Thoracic aorta (tissue), 2 donors: ENCODE measurements at places on chromosomes 1 and 21.
A peak's percentile ranks its signal among the peaks of the same experiment; 100 is the strongest.

DNA sequence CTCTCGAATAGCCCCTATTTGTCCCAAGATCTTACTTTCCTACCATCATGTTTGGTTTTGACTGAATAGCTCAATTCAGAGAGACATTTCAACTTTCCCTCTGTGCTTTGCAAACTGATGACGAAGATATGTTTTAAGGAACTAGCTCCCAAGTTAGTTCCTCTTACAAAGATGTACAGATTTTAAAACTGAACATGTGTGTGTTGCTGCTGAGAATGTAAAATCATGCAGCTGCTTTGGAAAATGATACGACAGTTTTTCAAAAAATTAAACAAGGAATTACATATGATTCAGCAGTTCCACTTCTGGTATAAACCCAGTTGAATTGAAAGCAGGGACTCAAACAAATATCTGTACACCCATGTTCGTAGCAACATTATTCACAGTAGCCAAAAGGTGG is 33.6 kb downstream of the KIF26B start:
- DNase-seq, result no peak

DNA sequence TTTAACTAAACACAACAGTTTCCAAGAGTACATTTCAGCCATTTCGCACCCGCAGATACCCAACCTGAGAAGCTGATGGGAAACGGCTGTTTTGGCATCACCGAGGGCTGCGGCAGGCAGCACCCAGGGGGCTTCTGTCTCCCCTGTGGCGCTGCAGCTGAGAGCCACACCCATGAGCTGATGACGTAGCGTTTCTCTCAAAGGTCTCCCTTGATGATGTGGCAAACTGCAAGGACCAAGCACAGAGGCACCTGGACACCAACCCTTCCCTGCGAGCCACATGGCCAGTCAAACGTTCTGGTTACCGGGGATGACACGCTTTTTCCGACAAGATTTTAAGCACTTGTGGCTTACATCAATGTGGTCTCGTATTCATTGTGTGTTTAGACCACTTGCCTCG is 150.8 kb upstream of the ERG start:
- DNase-seq, result no peak

DNA sequence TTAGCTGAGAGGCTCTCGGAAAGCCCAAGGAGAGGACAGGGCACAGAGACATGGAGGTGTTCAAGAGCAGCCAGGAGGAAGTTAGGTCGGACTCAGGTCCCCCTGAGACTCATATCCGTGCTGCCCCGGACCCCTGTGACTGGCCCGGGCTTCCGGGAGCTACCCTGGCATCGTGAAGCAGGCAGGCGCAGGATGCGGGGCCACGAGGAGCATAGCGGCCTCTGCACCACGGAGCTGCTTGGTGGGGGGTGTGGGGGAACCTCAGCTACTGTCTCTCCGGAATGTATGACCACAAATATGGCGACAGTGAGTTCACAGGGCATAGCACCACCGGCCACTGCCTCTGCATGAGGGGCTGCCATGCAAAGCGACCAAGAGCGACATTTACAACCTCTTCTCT is 112.2 kb upstream of the GUCA2B start:
- DNase-seq, result no peak

DNA sequence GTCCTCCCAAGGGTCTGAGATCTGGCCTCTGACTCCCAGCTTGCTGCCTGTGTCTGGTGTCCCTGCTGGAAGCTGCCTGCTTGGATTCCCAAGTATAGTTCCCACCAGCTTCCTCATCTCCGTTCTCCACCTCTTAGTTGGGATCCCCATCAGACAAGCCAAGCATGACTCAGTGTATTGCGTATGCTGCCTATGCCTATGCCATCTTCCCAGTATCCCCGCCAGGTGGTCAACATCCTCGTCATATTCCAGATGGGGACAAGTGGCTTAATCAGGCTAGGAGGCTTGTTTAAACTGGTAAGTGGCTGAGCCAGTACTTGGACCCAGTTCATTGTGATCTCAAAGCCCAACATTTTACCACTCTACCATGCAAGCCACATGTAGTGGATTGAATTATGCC is 204.4 kb downstream of the GRIK3 start:
- no peak for DNase-seq

- no peak for DNase-seq
Measured at GRCh38 chr1:53634571-53634979, 104.4 kb downstream of the GLIS1 start.

GRCh38 chr1:241551759-241552638 is 19.8 kb downstream of the KMO start:
- peak; percentile 4 for DNase-seq

DNA sequence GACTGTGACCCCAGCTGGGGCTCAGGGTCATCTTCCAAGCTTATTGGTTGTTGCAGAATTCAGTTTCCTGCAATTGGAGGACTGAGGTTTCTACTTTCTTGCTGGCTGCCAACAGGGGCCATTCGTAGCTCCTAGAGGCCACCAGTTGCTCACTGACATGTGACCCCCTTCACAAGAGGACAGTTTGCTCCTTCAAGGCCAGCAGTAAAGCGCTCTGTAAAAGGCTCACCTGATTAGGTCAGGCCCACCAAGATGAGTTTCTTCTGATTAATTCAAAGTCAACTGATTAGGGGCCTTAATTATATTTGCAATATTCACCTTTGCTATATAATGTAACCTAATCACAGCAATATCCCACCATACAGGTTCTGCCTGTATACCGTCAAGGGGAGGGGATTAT is 68.9 kb downstream of the SLC9A1 start:
- no peak for DNase-seq

- no peak for DNase-seq
Measured at GRCh38 chr1:176241385-176242015, 34.4 kb upstream of the COP1 start.

DNA sequence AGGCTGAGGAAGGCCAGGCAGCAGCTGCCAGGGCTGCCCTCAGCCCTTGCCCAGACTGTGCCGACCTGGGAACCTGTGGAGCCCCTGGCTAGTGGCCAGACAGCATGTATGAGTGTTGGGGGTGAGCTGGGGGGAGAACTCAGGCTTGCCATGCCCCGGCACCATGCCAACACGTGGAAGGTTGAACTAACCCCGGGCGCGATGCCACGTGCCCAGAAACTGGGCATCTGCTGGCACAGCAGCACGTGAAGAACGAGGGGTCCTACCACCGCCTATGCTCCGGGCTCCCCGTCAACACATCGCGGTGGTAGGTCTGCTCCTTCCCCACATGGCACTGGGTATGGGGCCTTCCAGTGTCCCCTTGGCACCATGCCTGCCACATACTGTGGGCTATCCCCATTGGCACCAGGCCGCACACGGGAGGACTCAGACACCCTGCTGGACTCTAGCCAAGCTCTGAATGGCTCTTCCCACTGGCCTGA is 68.7 kb downstream of the CASZ1 start:
- no peak for DNase-seq

- DNase-seq, result no peak
Measured at GRCh38 chr1:157198619-157199420, 60.6 kb upstream of the ETV3 start.

DNA sequence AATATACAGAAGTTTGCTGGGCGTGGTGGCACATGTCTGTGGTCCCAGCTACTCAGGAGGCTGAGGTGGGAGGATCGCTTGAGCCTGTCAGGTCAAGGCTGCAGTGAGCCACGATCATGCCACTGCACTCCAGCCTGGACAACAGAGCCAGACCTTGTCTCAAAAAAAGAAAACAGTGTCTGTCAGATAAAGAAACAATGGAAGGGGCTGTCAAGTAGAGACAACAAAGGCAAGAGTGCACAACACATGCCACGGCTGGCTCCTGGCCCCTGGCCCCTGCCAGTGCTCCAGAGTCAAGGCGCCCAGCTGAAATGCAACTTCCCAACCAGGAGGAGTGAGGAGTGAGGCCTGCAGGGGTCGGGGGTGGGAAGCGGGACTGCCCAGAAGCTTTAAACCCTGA is 32.6 kb downstream of the PRDM15 start:
- DNase-seq, result no peak

- DNase-seq, result no peak
Measured at GRCh38 chr1:240245629-240246020, 153.9 kb downstream of the FMN2 start.
